ENCODE measurements at places on chromosomes 5 and 9.
A peak's percentile ranks its signal among the peaks of the same experiment; 100 is the strongest.

GRCh38 chr9:38423973-38424843 lies at the start of gene IGFBPL1:
TSS of gene IGFBPL1 (minus strand) at chr9:38424454. CDS start at chr9:38424424, 30 bp downstream.
- H3K27me3 ChIP-seq = no peaks in the 10 kb centered on the region
- H3K4me1 ChIP-seq = peaks cover 14% of the 10 kb centered on the region
- peak; percentile 87 for DNase-seq
- H3K4me3 ChIP-seq = peak within 1 kb of the TSS; percentile 44
- no peaks in the 10 kb centered on the region for H3K36me3 ChIP-seq

DNA sequence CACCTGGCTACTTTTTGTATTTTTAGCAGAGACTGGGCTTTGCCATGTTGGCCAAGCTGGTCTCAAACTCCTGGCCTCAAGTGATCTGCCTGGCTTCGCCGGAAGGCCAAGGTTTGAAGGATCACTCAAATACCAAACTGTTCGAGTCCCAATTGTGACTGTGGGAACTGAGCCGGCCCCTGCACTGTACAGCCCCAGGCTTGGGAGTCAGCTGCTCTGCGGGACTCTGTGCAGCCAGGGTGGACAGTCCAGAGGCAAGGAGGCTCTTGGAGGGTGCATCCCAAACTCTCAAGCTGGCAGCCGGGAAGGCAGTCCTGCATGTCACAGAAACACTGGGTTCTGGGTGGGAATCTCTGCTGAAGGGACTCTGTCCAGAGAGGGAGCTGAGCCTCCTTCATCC lies 109.0 kb downstream of the ENTREP1 start:
- no peak overlapping the region for H3K27ac ChIP-seq
- H3K4me3 ChIP-seq = no peak overlapping the region
- H3K36me3 ChIP-seq = no peaks in the 10 kb centered on the region
- DNase-seq = no peak

DNA sequence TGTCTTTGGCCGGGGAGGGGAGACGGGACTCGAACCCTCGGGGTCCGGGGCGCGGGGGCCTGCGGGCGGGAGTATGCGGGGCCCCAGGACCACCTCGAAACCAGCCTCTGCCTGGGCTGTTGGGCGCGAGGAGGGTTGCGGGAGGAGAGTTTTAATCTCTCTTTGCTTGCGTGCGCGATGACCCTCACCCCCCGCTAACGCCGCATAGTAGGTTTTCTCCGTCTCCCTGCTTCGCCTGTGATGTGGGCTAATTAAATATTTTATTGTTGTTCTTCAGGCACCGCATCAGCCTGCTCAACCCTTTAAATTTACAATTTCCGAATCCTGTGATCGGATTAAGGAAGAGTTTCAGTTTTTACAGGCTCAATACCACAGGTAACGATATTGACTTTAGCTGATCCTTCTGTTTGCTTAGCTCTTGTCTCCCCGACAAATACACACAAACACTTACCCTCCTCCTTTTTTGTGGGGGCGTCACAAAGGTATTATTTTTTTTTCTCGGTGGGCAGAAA lies 1.7 kb downstream of the TLE4 start:
- no peak for DNase-seq
- H3K36me3 ChIP-seq = no peaks in the 10 kb centered on the region
- peak overlapping the region; percentile 68 for H3K4me3 ChIP-seq
- peak overlapping the region; percentile 93 for H3K27ac ChIP-seq

DNA sequence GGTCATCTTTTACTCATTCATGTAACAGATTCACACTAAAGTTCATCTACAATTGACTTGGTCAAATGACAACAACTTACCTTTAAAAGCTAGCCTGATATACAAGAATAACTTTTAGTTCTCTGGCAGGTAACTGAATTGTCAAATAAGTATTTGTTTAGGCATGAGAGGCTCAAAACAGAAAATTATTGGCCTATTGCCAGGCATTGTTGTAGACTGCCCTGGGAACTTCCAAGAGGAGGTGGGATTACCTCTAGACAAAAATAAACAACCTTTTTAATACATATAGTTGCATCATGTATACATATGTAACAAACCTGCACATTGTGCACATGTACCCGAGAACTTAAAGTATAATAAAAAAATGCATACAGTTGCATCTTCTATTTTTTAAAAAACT lies 18.2 kb upstream of the SLCO4C1 start:
- H3K27ac ChIP-seq = no peak overlapping the region
- DNase-seq = no peak
- H3K4me1 ChIP-seq = no peaks in the 10 kb centered on the region
- H3K4me3 ChIP-seq = no peak overlapping the region
- no peaks in the 10 kb centered on the region for H3K36me3 ChIP-seq

DNA sequence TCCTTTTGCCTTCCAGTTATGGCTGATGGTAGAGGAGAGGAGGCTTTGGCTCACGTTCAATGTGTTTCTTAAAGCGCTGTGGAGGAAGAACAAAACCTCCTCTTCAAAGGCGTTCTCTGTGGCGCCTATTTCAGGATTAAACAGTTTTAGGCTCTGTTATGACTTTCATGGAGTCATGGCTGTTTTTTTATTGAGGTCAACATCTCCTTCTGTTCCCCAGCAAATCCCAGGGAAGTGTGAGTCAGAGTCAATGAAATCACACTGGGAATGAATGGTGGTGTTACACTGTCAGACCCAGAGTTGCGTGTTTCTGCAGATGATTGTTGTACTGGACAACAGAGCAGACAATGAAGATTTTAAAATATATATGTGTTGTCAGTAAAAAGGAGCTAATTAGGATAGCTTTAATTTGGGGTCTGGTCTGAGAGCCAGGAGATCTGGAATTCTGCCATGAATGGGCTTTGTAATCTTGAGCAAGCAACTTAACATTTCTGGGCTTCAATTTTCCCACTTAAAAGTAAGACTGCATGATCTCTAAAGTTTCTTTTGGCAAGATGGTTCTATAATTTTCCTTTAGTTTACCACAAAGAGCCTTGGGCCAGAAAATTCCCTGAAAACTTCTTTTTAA lies 240.7 kb downstream of the CSNK1G3 start:
- no peak overlapping the region for H3K4me3 ChIP-seq
- H3K27ac ChIP-seq = no peak overlapping the region
- H3K4me1 ChIP-seq = no peaks in the 10 kb centered on the region
- no peak for DNase-seq

DNA sequence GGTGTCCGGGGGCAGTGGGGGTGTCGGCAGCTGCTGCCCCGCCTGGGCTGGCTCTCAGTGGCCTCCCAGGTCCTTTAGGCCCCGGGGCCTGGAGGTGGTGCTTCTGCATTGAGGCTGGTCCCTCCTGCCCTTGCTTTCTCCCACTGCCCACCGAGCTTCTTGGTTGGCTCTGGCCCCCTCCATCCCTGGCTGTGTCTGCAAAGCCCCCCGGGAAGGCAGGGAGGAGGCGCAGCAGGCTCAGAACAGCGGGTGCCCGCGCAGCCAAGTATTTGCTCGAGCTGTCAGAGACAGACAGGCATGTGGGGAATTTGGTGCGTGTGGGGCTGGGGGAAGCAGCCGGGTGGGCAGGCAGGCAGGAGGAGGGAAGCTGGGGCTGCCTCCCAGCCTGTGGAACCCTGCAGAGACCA lies 11.5 kb downstream of the CXXC5 start:
- H3K27me3 ChIP-seq = no peaks in the 10 kb centered on the region
- peak overlapping the region; percentile 91 for H3K27ac ChIP-seq
- H3K36me3 ChIP-seq = no peaks in the 10 kb centered on the region
- no peak for DNase-seq

- H3K27me3 ChIP-seq = no peaks in the 10 kb centered on the region
- no peak for DNase-seq
- no peak overlapping the region for H3K27ac ChIP-seq
- no peak overlapping the region for H3K4me3 ChIP-seq
- H3K4me1 ChIP-seq = no peaks in the 10 kb centered on the region
- no peaks in the 10 kb centered on the region for H3K36me3 ChIP-seq
These were observed 36.9 kb downstream of the FEM1C start for GRCh38 chr5:115507681-115508080.

DNA sequence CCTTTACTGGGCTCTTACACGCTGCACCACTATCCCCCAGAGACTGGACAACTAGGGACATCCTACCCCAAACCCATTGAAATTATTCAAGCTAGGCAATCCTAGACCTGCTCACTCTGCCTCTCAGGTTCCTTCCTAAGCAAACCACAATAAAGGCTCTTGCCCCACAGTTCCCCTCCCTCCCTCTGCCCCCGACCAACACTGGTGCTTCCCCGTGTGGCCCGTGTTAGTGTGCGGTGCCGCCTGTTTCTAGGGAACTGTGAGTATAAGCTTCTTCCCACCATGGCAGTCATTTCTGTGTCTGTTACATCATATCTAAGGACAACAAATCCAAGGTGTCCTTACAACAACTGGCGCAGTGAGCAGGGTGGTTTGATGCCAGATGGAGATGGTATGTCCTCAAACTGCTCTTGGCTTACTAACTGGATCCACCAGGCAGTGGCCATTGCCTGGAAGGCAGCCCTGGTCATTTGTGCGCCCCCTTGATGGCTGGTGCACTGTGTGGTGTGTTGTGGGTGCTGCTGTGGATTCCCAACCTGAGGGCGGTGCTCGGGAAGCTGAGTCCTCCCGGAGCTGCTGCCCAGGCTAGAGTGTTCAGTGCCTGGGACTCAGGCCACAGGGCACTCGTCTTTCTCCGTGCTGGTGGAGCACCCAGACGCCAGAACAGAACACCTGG lies 8.4 kb upstream of the MXD3 start:
- no peak for DNase-seq
- no peak overlapping the region for H3K27ac ChIP-seq
- H3K27me3 ChIP-seq = no peaks in the 10 kb centered on the region
- no peak overlapping the region for H3K4me3 ChIP-seq
- no peaks in the 10 kb centered on the region for H3K36me3 ChIP-seq
- H3K4me1 ChIP-seq = peaks cover 4% of the 10 kb centered on the region

Data from upper lobe of left lung (tissue), 6 donors.